Right cardiac atrium (tissue), 5 donors: ENCODE measurements at places on chromosomes 16 and 17. TPM values are rescaled to one million over a fixed set of nuclear protein-coding genes. Genes with fewer than 3 reads are reported as not detected.

The FGF11 gene
- total RNA-seq = 34.8 TPM

GRCh38 chr17:51275381-51275780, 15.0 kb downstream of the UTP18 start:
- DNase-seq = no peak

- no peak for DNase-seq
Observed at GRCh38 chr17:44043272-44043696, 23.2 kb downstream of the LSM12 start.

DNA sequence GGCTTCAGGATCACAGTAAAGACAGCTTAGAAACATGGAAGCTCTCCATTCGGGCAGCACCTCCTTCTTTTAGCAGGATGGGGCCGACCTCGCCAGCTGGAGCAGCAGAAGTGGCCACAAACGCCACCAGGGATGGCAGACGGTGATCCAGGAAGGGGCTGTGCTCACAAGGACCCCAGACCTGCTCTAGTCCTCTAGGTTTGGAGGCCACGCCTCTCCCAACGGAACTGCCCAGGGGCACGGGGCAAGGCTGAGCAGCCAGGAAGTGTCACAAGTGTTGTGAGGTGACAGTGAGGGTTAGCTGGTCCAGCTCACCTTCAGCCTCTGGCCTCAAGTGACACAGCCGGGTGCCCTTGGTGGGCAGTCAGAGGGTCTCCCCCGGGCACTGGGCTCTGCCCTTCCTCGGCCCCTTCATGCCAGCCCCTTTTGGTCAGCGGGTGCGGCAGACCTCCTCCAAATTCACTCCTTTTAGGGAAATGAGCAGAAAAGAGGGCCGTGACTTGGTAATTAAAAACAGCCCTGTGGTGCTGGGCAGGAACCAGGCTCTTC, 20.4 kb downstream of the CEP295NL start:
- no peak for DNase-seq
